SW480 (cell line): ENCODE measurements at places on chromosomes 12 and 14.
A peak's percentile ranks its signal among the peaks of the same experiment; 100 is the strongest.

- DNase-seq: no peak
Measured at GRCh38 chr14:70789361-70789760, 20.0 kb downstream of the MAP3K9 start.

DNA sequence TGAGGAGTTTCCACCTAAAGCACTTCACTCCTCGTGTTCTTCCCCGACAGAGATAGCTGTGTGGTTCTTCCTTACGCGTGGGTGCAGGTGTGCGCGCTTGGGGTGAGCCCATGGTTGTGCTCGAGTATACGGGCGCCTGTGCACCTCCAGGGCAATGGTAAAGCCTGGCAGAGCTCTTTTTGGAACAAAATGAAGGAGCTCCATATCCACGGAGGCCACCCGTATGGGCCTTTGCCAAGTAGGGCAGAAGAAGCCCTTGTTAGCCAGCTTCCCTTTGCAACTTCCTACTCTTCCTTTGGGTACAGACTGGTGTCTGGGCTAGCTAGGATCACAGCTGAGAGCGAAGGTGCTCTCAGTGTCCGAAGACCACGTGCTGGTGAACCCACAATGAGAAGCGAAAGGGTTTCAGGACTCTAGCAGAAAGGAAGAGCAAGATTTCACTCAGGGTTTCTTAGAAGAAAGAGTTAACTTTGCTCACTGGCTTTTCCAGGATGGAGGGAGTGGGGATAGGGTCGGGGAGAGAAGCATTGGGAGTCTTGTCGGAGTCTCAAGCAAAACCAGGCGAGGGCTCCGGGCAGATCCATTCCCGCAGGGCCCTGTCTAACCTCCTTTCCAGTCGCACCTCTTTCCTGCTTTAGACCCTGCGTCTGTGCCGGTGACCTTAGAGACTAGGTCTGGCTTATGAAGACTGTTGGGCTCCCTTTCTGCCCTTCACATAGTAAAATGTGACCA lies 960 bp upstream of the LRFN5 start:
- no peak for DNase-seq

DNA sequence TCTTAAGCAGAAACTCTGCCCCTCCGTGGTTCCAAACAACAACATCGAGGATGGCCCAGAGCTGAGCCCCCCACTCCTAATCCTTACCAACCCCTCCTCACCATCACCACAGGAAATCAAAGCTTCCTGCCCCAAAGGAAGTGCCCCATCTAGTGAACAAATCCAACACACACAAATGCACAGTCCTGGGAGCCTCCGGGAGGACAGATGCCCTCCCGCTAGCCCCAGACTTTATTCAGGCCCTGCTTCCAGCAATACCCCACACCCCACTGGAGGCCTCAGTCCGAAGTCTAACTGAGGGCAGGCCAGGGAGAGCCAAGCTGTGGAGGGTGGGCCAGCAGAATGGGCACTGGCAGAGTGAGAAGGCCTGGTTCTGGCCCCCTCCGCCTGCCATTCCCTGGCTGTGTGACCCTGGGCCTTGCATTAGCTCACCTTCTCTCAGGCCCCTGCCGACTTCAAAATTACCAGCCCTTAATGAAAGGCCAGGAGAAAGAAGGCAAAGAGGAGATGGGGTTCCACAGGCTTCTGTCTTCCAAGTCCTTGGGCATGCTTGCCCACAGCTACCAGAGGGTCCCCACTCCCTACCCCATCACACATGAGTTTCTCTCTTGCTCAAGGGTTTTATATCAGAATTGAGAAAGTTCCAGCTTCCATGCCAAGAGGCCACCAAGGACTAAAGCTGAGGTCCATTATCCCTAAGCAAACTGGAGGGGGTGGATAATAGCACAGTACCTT lies 2.3 kb downstream of the HDAC7 start:
- no peak for DNase-seq

GRCh38 chr12:39503439-39503838 lies 60.5 kb upstream of the KIF21A start:
- peak; percentile 2 for DNase-seq

GRCh38 chr14:102885737-102886447 lies 36.6 kb upstream of the AMN start:
- DNase-seq: no peak

DNA sequence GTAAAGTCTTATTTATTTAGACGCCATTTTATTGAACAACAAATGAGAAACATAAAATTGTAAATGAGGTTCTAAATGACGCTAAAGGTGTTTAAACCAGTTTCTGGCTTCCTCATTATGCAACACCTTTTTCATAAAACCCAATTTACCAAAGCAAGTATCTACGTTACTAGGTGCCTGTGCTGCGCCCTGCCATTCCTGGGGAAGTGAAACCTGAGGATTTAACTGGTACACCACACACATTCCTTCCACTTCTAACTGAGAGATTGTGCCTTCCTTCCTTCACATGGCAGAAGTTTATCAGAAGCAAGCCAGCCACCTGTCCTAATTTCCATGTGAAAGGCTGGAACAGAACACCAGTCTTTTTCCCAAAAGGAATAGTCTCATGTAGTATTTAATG lies 40.3 kb upstream of the GCH1 start:
- no peak for DNase-seq

DNA sequence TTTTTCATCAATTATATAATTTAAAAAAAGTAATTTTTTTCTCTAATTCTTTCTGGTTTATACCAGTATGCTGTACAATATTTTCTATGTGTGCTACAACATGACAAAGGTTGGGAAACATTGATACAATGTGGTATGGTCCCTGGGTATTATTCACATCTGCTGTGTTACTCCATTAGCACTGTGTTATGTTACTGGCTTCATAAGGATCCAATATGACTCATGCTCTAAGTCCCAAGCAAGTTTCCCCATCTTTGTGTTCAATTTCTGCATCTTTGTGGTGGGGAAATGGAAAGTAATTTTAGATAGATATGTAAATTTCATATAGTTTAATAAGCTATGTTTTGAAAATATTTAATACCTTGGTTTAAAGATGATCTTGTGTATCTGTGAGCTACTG lies 35.8 kb downstream of the FBXO33 start:
- no peak for DNase-seq

DNA sequence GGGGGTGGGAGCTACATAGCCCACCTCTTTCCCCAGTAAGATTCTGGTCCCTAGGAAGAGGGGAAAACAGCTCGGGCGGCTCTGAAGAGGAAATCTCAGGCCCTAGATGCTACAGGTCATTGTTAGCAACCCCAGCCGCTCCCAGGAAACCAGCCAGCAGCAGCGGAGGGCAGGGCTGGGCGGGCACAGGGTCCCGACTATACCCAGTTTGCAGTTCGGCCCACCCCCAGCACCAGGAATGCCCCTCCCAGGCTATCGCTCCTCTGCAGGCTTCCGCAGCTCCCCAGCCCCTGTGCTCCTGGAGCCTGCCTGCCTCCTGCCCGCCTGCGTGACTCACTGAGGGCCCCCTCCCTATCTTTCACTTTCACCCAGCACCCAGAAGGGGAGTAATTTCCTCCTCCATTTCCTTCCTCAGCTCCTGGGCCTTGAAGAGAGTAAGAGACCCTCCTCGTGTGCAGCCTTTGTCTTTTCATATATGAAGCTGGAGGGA lies 27.2 kb upstream of the PNMA1 start:
- DNase-seq: peak; percentile 81

GRCh38 chr14:33114331-33114730 lies 175.7 kb downstream of the NPAS3 start:
- no peak for DNase-seq

GRCh38 chr14:71138448-71139293 lies 231.4 kb downstream of the PCNX1 start:
- peak; percentile 31 for DNase-seq

DNA sequence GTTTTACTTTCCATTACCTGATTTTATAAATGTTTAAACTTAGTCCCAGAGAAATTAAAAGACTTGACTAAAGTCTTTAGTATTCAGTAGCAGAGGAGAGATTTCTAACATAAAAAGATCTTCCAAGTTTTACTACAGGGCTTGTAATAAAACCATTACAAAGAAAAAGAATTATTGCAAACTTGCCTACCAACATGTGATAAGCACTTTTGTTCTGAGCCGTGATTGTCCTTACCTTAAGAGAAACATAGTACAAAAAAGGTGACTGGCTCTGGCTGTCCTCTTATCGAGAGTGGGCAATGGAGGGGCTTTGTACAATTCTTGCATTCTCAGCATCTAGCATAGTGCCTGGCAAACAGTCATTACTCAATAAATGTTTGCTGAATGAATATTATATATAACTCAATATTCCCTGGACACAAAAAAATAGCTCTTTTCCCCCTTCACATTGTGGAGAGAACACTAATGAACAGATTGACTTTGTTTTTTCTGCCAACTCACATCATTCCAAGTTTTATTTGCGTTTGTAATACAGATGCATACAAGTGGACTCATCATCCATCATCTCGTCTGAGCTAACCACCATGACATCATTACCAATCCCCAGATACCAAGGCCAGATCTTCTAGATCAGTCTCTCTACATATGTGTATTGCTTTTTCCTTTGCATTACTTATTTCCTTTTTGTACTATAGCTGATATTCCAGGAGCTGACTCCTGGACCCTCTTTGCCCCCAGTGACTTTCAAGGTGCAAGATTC lies 192.8 kb upstream of the EEA1 start:
- no peak for DNase-seq

- peak; percentile 12 for DNase-seq
Measured at GRCh38 chr14:58131386-58131785, 20.6 kb downstream of the ARMH4 start.

- no peak for DNase-seq
Measured at GRCh38 chr14:50031602-50032313, 84.6 kb downstream of the VCPKMT start.

GRCh38 chr12:57896434-57897201 lies 44.7 kb upstream of the ATP23 start:
- DNase-seq: peak; percentile 32
